Activated CD4-positive, alpha-beta T cell treated with anti-CD3 and anti-CD28 coated beads, Interleukin-2, amount 10 ng/mL, durations not matched to agents 24 days and 14 days (primary cell): ENCODE measurements at places on chromosomes 2 and 18. TPM values are rescaled to one million over a fixed set of nuclear protein-coding genes. Genes with fewer than 3 reads are reported as not detected.

DNA sequence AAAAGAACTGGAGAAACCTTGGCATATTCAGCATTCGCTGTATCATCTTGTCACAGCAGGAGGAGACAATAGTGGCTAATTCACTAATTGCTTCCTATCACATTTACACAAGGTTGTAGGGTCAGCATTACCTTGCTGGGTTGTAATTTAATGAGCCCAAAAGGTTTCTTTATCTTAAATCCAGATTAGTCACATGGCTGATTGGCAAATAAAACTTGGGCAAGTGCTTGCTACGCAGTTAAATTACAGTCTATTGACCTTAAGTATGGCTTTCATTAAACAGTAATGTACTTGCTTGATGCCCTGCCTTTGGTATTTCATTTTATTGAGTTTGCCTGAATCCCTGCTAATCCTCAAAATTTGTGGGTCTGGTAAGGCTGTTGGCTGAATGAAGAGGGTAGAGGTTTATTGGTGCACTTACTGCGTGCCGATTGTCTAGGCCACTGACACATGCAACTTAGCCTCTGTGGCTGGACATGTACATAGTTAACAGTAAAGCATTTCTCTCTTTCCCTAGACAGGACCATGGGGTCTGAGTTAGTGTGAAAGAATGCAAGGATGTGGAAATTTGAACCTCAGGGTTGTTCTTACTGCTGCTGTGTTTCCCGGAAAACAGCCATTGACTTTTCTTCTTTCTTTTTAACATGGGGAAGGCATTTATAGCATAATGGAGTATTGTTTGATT lies 34.3 kb downstream of the FMNL2 start:
- no peak for DNase-seq

GRCh38 chr2:238994876-238995275 lies 147.0 kb downstream of the TWIST2 start:
- no peak for DNase-seq

GRCh38 chr2:37721201-37721560 lies 49.7 kb upstream of the CDC42EP3 start:
- no peak for DNase-seq

DNA sequence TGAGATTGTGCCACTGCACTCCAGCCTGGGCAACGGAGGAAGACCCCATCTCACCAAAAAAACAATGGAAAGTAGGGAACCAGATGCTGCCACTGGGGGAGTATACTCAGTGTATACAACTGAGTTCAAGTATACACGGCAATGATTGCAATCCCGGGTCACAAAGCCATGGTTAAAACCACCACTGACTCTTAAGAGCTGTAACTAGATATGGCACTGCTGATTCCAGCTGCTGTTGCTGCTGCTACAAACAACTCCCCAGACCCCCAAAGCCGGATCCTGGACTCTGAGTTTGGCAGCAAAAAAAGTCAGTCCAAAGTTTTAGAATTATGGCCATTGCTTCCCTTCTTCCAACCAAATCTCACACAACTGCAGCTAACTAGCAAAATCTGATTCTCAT lies 43.7 kb upstream of the COX7A2L start:
- no peak for DNase-seq

GRCh38 chr18:36833120-36833519 lies 4.2 kb downstream of the KIAA1328 start:
- no peak for DNase-seq

GRCh38 chr2:33457556-33458247 lies 18.7 kb upstream of the RASGRP3 start:
- DNase-seq: no peak

DNA sequence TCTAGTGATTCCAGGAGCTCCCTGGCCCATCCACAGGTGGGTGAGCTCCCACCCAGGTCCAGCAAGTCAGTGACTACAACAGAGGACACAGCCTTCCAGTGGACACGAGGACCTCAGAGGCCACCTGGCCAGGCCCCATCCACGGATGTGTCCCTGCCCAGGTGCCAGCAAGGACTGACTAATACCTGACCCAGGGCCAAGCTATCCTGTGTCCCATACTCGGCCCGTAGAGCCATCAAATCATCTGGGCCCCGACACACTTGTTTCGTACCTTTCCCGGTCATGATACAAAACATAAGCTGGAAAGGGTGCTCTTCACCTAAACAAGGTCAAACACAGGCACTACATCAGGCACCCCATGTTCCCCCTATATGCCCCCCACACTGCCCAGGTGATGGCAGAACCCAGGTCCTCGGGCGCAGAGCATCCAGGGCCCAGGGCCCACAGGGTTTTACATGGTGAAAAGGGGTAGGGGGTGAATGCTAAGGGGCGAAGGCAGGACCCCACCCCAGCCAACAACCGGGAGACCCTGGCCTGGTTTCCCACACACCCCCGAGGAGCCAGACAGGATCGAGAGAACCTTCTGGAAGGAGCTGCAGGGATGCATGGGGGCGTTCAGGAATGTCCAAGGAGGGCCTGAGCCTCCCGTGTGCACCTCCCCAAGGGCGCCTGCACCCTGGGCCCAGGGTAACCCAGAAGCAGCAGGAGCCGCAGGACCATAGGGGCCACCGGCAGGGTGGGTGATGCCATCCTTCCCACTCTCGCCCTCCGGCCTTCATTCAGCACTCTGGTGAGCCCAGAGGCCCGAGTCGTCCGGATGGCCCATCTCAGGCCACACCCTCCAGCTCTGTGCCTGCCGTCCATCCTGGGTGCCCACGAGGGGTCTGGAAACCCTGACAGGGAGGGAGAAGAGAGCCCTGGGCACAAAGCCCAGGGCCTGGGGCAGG lies 94.3 kb downstream of the HDAC4 start:
- no peak for DNase-seq

CNNM4 gene
- total RNA-seq: 10.1 and 11.2 TPM in 2 replicates

IL36G gene
- total RNA-seq: not detected in 2 replicates
